ENCODE measurements at places on chromosomes 2 and 18.

GRCh38 chr18:43236921-43237320, 40.4 kb downstream of the SYT4 start:
- no peak for DNase-seq

GRCh38 chr18:29488617-29489016, 1311.7 kb upstream of the CDH2 start:
- no peak for DNase-seq

DNA sequence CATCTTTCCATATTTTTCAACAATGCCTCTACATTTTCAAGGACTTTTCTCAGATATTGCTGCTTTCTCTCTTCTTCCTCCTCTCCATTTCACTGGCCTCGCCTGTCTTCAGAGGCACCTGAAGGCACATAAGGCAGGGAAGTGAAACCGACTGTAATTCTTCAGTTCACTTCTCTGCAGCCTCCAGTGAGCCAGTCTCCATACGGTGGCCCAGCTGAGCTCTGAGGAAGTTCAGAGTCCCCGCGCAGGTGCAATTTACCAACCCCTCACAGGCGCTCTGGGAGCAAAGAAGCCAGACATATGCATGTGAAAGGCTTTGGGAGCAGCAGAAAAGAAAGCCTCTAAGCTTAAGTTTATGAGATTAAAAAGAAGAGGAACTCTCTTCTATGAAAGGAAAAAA, 12.4 kb downstream of the KLHL14 start:
- no peak for DNase-seq

DNA sequence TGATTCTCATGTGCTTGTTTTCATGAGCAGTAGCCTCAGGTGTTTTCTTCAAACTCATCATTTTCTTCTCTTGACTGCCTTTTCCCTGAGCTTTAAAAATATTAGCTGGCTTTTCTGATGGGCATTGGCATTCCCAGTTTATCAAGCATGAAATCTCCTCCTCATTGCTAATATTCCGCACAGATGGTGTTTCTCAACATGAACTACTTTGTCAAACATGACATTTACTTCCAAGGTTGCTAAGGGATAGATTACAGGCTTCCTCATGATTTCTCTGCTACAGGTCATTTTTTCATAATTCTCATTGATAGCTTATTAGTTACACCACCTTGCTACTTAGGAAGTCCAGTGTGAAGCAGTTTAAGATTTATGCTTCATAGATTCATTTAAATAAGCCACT, 1116.9 kb upstream of the CNTNAP5 start:
- DNase-seq, result no peak

DNA sequence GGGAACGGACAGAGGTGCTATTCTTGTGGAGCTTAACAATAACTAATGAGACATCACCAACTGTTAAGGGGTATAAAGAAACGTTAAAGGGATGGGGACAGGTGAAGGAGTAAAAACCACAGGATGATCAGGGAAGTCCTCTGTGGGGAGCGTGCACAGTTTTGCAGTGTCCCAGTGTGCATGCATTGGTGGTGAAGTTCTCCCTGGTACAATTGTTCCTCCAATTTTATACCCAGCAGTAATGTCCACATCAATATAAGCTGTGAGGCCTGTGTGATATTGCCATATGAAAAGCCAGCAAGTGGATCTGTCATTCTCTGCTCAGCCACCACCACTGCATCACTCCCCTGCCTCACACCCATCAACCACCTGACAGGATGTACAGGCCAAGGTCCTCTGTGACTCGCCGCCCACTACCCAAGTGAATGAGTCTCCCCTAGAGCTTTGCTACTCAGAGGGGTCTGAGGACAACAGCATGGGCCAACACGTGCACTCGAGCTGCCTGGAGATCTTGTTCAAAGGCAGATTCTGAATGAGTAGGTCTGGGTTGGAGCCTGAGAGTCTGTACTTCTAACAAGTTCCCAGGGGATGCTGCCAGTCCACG, 4.6 kb downstream of the MLPH start:
- no peak for DNase-seq

- no peak for DNase-seq
These were observed 148.5 kb downstream of the MGAT5 start for GRCh38 chr2:134402410-134402809.

- DNase-seq, result no peak
These were observed 26.6 kb upstream of the TCF7L1 start for GRCh38 chr2:85106489-85107180.

DNA sequence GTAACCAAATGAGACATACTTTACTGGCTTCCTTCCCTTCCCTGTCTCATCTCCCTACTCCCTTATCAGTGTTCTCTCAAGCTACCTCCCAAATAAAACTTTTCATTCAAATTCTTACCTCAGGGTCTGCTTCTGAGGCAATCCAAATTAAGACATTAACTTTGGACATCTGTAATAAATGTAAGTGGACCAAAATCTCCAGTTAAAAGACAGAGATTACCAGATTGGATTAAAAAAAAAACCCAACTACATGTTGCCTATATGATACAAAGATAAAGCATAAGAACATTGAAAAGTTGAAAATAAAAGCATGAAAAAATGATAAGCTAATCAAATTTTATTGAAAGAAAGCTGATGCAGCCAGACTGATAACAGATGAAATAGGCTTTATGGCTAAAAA, 58.8 kb upstream of the ST3GAL5 start:
- no peak for DNase-seq

Data from CD4-positive, alpha-beta T cell treated with Interleukin-6 at 100 ng/mL for 8 hours (primary cell).